Activated gamma-delta T cell treated with Interleukin-2 at 50 U/mL for 16 hours (primary cell): ENCODE measurements at places on chromosomes 7 and 10.
A peak's percentile ranks its signal among the peaks of the same experiment; 100 is the strongest.

DNA sequence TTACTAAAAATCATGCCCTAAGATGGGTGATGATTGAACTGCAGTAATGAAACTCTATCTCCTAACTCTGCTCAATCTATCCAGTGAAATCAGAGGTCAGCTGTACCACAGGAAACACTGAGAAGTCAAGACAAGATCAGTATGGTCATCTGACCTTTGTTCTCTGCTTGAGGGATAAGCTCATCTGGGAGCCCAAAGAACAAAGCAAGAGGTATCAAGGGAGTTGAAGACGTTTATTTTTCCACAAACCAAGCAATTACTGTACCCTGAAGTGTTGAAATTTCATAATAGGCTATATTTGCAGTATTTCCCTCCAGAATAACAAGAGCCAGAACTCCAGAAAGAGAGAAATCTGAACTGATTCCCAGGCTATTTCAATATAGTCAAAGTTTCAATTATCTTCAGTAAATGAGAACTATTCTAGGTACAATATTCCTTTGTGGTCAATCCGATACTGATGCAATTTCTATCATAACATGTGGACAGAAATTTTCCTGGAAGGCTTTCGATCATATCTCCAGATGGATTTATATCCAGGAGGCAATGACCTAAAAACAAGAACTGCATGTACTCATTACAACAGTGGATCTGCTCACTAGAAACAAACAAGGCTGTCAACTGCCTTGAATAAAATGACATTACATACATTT is 345.3 kb downstream of the TNS3 start:
- no peak for DNase-seq

DNA sequence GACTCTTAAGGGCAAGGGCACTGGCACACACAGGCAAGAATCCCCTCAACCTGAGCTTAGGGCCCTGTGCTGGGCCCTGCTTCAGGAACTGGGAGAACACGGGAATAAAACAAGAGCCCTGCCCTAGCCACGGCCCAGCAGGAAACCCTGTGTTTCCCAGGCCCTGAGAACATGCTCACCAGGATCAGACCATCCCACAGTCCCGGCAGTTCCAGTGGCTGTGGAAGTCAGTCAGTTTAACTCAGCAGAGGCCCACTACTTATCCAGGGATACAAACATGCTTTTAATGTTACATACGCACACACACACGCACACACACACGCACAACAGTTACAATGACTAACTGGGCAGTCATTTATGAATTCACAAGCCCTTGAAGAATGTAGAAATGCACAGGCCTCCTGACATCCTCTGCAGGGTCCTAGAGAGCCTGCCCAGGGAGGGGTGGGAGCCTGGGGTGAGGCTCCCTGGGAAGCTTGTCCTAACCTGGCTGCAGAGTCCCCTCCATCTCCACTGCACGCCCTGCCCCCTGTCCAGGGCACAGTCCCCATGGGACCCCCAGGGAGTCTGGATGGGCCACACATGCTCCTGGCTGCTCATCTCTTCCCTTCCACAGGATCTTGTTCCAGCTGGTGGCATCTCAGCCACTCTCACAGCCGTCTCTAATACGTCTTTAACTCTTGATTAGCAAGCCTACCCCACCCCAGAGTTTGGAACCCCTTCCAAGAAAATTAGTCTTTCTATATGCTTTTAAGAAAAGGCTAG is 97.6 kb downstream of the TCERG1L start:
- DNase-seq = no peak

DNA sequence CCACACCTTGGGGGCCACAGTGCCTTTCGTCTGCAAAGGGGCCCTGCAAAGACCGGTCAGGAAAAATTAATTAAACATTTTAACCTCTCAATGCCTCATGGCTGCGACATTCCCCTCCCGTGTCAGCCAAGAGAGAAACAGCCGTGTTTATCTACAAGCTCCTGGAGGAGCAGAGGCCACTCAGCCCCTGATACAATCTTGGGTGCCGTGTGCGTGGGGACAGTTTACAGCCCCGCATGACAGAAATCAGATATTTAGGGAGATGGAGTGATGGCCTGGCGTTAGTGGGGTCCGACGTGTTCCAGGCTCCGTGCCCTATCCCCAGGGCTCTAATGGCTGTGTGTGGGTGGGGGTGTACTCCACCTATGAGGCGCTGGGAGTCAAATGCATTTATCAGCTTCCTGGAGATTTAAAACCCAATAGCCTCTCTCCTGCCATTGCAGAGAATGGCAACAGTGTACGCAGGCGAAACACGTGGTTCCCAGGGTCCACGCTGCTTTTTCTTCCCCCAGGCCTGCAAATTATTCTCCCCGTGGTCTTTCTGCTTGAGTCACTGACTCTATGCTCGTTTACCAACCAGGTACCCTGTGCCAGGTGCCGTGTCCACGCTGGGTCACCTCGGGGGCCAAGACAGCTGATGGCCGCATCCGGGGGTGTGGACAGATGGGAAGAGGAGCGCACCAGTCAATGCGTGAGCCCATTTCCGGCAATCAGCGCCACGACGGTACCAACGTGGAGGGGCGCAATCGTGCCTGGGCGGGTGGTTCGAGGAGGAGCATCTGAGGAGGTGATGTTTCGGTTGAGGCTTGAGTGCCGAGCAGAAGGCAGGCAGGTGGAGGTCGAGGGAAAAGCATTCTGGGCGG is 26.6 kb upstream of the PSMG3 start:
- no peak for DNase-seq

- DNase-seq = no peak
These were observed 124.9 kb downstream of the ELFN1 start for GRCh38 chr7:1794888-1795542.

- peak; percentile 63 for DNase-seq
These were observed 11.5 kb upstream of the OGA start for GRCh38 chr10:101829561-101830315.

DNA sequence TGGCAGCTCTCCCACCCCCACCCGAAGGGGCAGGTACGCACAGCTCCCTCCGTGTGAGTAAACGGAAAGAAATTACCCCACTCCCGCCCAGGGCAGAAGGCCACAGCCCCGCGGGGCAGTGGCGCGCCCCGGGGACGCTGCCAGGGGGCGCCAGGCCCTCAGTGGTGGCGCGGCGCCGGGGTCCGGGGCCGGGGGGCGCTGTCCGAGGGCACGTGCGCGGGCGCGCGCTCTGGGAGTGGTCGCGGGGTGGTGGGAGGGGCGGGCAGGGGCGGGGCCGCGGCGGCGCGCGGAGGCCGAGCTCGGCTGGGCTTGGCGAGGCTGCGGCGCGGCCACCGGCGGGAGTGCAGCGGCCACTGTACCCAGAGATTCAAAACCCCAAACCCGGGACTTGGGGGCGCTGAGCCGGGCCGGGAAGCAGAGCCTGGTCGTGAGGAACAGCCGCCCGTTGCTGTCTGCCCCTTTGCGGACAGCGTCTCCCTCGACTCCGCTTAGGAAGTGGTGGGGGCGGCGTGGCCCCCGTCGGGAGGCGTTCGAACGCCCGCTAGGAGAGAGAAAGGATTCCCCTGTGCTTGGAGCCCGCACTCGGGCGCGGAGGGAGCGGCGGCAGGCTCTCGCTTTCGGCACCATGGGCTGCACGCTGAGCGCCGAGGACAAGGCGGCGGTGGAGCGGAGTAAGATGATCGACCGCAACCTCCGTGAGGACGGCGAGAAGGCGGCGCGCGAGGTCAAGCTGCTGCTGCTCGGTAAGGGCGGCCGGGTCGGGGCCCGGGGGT is at the start of gene GNAI1:
Gene GNAI1, plus strand, starts transcription at position 296 of the 773 bp plus-strand sequence. Its CDS starts 330 bp downstream, at position 626.
- peak; percentile 5 for DNase-seq

DNA sequence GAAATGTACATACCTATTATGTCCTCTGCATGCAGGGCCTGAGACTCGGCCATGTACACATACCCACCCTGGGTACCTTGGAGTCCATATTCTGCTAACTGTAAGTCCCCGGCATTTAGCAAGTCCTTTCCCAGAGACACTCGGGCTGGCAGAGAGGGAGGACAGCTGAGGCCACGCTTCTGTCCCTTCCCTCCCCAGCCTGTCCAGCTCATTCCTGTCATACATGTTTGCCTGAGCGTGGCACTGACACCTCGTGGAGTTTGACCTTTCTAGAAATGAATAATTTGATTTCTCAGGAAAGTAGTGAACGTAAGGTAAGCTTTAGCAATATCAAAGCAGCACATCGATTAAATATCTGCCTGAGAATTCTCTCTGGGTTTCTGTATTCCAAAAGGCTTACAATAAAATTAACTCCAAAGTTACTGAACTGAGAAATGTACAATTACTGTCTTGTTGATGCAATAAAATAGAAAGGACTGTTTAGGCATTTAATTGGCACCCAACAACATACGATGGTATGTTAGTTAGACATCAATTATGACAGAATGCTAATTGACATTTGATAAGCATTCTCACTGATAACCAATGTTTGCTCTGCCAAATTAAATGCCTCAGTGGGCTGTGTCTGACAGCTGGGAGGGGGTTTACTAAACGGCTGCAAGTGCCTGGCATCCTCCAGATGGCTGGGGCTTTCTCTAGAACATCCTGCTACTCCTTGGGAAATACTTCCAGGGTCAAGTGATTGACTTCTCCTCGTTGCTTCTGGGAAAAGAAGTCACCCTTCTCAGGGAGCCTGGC is 221.2 kb downstream of the CCSER2 start:
- DNase-seq = no peak

GRCh38 chr10:121032460-121032859 is 181.3 kb downstream of the WDR11 start:
- no peak for DNase-seq

DNA sequence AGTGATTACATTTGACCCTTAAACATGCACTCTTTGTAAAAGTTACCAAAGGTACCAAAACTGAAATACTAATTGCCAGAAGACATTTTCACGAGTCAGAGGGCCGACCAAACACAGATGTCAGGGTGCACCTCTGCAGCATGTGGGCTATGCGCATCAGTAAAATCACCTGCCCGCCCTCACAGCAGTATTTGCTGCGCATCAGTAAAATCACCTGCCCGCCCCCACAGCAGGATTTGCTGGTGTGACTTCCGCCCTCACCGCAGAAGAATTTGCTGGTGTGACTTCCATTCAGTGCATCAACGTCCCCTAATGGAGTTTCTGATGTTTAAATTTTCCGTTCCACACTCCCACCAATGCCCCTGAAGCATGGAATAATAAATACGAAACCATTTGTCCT is 202.9 kb downstream of the PTPRN2 start:
- DNase-seq = no peak
